Activated T-helper 1 cell treated with anti-CD3 and anti-CD28 coated beads, Interleukin-2, amount 50 U/mL, for 16 hours (primary cell): ENCODE measurements at places on chromosomes 2 and 18.

- no peak for DNase-seq
Observed at GRCh38 chr2:1685078-1685956, 59.0 kb downstream of the PXDN start.

DNA sequence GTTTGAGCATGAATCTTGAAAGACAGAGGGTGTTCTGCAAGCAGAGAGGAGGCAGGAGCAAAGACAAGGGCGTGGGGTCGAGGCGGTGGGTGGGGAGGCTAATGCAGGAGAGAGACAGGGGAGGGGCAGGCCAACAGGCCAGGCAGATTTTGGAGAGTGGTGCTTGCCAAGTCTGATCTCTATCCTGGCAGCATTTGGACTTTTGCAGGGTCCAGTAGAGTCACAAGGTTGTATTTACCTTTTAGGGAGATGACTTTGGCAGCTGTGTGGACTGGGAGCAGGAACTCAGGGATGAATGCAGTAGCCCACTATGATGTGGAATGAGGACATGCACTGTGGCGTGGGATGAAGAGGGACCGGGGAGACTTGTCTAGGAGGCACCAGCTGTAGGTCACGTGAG lies 15.7 kb upstream of the CEP192 start:
- no peak for DNase-seq

GRCh38 chr2:140918426-140918825 lies 1212.4 kb downstream of the LRP1B start:
- DNase-seq: no peak

DNA sequence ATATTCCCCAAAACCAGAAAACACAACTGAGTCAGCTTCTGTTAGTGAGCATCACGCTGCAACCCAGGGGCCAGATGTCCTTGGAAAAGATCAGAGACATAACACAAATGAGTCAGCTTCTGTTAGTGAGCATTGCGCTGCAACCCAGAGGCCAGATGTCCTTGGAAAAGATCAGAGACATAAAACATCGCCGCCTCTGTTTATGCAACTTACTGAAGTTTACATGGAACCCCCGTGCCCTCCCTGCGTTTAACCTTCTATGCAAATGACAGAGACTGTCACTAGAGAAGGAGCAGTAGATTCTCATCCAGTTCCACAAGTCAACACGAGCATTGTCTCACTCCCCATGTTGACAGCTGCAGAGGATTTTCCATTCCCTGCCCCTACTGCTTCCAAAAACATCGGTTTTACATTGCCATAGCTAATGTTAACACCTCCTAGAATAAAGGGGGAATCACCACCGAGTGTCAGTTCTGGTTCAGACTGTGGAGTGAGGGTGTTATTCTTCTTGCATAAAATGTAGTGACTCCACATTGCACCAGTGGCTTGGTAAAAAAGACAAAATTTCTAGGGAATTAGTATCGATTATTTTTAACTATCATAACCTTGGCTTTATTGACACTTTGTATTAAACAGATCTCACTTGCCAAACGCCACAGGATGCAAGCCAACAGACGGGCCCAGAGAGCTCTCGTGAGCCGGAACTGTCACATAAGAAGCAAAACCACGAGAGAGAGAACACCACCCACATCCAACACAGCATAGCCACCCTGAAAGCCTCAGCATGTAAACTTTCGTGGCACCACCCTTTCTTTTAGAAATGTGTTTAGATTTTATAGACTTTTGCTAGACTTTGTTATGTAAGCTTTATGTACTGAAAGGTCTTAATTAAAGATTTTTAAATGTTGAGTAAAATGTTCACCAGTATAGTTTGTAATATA lies 87.7 kb downstream of the SH3YL1 start:
- DNase-seq: peak; percentile 24

DNA sequence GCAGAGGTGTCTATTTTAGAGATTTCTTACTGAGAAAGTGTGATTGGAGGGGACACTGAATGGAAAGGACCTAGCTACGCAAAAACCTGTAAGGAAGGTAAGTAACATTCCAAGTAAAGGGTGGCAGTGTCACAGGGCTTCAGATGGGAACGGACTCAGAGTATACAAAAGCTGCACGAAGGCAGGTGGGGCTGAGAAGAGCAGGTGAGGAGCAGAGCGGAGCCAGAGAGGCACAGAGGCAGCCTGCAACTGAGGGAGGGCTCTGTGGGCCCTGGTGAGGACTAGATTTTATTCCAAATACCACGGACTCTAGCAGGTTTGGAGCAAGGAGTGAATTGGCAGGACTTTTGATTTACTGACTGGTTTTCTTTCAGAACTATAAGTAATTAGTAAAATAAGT lies 331.3 kb upstream of the PKDCC start:
- DNase-seq: no peak

- DNase-seq: no peak
Observed at GRCh38 chr2:14804902-14805301, 172.4 kb downstream of the LRATD1 start.

DNA sequence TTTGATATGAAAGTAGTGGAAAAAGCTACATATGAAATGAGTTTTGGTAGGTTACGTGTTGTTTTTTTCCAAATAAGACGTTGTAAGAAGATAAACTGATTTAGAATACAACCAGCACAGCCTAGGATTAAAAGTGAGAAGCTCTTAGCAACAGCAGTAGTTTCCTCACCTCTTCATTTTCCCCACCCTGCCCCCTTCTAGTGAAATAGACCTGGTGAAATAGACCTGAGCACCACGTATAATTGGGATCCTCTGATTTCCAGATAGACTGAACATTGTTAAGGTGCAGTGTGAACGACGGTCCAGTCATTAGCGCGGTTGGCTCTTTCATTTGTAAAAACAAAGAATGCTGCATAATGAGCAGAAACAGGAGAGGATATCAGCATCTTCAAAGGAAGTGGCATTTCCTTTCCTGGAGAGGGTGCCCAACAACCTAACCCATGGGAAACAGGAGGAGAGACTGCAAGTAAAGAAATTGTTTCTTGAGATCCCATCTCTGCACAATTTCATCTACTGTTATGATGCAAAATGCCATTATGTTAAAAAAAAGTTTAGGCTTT lies 114.3 kb downstream of the FIGN start:
- DNase-seq: no peak

- DNase-seq: peak; percentile 11
Observed at GRCh38 chr2:39124746-39125057, 3.9 kb upstream of the SOS1 start.

- no peak for DNase-seq
Observed at GRCh38 chr2:7744827-7745226, 827.6 kb downstream of the RNF144A start.

- DNase-seq: no peak
Observed at GRCh38 chr2:133571249-133571648, 3.0 kb upstream of the NCKAP5 start.

DNA sequence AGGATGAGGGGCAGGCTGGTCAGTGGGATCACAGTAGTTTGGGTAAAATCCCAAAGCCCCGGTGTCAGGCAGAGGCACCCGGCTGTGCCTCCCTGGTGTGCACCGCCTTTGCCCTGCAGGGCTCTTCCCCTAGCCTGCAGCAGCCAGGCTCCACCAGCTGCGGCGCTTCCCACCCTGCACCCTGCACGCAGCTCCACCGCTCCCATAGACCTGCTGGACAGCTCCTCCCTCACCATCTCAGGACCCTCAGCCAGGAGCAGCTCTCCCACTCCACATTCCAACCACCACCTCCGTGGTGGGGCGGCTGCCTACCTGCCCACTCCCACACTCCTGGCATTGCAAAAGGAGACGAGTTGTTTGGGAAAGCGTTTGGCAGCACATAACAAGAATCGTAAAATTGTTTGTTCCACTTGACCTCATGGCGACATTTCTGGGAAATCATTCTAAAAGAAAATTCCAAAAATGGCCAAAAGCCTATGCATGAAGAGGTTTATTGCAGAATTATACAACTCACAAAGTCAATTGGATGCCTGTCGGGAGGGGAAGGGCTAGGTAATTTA lies 287.4 kb upstream of the HDAC4 start:
- DNase-seq: no peak

- DNase-seq: no peak
Observed at GRCh38 chr2:7915302-7916091, 766.4 kb upstream of the ID2 start.

DNA sequence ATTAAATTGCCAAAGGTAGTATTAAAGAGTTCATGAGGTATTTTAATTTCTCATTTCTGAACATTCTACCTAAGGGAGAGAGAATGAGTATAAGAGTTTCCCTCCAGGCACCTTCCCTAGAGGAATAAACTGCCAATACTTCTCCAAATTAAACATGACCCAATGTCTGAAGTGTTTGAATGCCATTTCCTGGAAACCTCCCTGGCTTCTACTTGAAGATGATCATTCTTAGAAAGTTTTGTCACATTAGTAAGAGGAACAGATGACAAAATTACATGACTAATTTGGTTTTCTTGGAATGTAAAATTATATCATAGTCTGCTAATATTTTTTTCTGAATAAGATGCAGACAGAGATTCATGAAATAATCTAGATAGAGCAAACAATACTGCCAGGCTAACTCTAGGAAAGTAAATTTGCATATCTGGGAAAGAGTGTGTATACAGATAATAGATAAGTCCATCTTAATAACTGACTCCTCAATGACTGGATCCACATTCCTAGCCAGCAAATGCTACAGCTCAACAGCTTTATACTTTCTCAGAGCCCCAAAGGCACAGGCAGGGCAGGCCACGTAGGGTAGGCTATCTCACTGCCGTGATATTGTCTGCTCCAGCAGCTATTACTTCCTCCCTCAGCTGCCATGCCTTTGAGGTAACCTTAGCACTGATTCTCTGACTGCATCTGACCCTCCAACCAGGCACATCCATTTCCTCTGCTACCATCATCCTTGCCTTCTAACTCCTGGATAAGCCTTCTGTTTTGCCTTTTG lies 630.8 kb upstream of the PIK3C3 start:
- DNase-seq: no peak

DNA sequence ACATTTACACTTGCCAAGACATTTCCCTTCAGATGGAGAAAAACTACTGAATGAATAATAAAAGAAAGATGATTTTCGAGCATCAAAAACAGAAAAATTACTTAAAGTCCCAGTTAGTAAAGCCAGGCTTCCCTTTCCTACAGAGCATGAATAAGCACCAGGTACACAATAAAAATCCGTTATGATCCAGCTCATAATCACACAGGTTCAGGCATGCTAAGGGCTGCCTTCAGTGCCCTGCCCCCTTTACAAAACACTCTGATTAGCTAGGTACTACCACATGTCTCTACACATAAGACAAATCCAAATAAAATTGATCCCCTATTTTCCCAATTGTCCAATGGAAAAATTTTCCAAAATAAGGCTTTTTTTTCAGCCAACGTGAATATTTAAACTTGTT lies 413.2 kb upstream of the LRATD1 start:
- DNase-seq: no peak

DNA sequence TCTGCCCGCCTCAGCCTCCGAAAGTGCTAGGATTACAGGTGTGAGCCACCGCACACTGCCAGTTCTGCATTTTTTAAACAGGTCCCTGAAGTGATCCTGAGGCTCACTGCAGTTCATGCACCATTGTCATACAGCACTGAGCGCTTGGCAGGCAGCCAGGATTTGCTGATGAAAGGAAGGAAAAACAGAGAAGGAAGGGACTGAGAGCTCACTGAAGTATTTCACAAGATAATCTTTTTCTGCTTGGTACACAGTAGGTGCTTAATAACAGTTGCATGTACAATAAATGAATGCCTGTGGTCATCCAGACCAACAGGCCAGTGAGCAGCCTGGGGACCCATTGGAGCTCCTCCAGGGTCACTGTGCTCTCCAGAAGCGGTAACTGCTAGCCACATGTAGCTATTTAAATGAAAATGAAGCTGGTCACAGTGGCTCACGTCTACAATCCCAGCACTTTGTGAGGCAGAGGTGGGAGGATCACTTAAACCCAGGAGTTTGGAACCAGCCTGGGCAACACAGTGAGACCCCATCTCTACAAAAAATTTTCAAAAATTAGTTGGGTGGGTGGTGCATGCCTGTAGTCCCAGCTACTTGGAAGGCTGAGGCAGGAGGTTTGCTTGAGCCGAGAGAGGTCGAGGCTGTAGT lies 33.1 kb upstream of the SMAD7 start:
- DNase-seq: no peak

GRCh38 chr2:17763641-17764333 lies 9.8 kb downstream of the GEN1 start:
- DNase-seq: no peak

- DNase-seq: peak; percentile 59
Observed at GRCh38 chr2:121699421-121700333, 37.0 kb downstream of the NIFK start.
